ENCODE measurements at places on chromosomes 16 and 17.

GRCh38 chr16:629185-629832 lies 1.5 kb upstream of the WFIKKN1 start:
- DNase-seq, result no peak

DNA sequence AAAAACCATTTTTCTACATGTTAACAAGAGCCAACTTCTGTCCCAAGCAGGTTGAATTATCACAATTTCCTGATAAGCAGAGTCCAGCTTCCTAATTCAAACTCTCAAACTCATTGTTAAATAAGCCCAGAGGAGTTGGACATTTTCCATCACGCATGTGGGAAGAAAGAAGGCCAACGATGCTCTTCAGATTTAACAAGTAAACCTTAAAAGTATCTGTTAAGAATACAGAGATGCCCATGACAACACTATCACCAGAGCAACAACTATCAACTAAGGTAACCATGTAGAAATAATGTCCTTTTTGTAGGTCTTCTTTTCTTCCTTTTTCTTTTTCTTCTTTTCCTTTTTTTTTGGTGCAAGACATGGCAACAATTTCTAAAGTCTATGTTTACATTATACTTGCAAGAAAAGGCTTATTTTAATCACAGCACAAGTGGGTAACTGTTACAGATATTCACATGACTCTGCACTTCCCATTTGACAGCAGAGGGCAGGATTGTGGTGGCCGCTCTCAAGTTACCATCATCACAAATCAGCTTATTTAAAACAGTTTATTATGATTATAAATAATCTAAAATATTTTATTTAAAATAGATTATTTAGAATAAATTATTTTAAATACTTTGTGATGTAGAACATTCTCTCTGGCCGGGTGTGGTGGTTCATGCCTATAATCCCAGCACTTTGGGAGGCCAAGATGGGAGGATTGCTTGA lies 35.7 kb upstream of the DHRS7B start:
- no peak for DNase-seq

DNA sequence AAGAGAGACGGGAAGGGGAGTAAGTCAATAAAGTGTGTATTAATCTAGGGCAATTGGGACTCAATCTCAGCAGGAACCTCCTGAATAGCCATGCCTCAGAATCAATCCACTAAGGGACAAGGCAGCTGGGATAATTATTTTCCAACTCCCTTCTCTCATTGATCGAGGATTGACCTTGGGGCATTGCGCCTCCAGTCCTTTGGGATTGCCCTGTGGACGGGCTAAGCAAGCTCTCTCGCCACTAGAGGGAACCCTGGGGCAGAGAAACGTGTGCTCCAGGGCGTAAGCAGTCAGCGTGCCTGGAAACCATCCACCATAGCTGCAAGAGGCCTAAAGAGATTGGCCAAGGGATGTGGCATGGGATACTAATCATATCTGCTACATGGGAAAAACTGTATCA lies 53.9 kb upstream of the ERCC4 start:
- peak; percentile 52 for DNase-seq

GRCh38 chr17:77054936-77055335 lies 85.8 kb upstream of the SEC14L1 start:
- no peak for DNase-seq

DNA sequence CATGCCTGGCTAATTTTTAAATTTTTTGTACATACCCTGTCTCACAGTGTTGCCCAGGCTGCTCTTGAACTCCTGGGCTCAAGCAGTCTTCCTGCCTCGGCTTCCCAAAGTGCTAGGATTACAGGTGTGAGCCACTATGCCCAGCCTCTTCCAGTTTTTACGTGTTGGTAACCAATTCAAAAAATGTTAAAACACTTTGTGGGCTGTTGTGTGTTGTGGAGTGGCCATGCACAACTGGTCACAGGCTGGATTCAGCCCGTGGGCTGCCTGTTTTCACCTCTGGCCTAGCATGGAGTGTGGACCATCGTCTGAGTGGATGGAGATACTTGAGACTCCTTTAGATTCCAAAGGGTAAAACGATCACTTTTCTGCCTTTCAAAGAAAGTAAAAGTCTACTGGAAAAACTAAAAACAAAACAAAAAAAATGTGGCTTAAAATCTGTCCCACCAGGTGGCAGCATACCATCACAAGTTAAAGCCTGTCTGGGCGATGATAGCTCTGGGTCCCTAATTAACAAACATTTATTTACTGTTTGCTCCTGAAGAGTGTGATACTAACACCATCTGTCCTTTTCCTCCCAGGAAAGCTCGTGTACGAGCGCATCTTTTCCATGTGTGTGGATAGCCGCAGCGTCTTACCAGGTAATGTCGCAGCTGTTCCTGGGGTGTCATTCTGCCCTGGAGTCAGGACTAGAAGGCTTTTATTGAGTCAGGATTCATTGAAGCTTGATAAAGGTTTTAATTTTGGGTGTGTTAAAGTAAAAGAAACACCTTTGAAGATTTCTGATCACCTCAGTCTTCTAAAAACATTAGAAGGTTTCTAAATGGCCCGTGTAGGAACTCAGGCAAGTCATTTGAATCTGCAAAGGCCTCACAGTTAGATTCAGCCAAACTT lies 45.8 kb downstream of the VPS35L start:
- peak; percentile 24 for DNase-seq

DNA sequence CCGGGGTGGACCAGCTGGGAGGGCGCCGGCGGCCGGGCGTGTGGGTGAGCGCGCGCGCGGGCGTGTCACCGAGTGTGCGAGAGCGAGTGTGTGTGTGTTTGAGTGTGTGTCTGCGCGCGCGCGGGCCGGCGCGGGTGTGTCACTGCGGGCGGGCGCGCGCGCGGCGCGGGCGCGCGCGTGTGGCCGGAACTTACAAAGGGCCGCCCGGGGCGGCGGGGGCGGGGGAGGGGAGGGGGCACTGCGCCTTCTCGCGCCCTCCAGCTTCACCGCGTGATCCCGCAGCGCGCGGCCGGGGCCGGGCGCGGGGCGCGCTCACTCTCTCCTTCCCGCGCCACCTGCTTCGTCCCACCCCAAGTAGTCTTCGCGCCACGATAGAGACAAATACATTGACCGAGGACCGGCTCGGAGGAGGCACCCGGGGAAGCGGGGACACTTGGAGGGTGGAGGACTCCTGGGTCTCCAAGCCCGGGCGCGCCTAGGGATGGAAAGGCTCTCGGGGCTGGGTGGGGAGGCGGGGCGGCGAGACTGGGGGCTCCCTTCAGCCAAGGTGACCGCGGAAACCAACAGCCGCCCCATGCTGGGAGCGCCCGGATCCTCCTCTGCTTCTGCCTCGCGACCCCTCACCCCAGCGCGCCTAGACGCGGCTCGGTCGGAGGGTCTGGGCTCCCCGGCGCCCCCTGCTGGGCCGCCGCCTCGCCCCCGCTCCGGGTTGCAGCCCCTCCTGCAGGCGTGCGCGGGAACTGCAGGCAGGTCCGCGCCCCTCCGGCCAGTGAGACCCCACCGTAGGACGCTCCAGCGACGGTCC lies at the start of gene SRCIN1:
Gene SRCIN1 (minus strand): TSS at position 112 of the 805 bp plus-strand sequence. CDS start 247 bp downstream, outside the sequence.
- DNase-seq, result no peak

GRCh38 chr17:59375857-59376256 lies 44.4 kb downstream of the YPEL2 start:
- DNase-seq, result no peak

- DNase-seq, result no peak
Measured at GRCh38 chr16:64656471-64656870, 465.4 kb downstream of the CDH11 start.

- DNase-seq, result no peak
Measured at GRCh38 chr16:13229039-13229438, 327.6 kb downstream of the SHISA9 start.

DNA sequence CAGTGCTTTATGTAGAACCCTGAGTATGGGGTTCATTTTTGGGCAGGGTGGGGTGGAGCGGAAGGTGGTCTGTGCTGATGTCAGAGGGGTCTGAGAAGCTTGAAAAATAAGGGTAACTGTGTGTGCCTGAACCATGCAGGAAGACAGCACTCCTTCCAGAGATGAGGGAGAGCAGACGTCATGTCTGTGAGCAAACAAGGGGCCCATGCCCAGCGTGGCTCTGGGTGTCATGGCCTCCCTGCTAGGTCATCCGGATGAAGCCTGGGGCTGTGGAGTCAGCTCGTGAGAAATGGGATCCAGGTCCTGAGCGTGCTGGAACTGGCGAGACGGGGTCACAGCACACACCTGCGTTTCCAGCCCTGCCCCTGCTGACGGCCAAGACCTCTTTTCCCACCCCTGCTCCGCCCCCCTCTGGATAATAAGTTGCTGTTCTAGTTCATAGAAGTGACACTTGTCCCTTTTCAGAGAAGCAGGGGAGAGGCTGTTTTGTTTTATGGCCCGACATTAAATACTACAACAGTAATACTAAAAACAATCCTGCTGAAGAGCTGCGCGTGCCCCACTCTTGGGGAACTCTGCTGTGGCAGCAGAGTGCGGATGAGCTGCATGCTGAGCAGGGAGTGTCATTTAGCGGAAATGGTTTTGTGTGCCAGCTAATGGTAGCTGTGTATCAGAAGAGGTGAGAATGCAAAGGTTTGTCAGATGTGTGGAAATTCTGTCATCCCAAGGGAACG lies 92.6 kb downstream of the RPTOR start:
- no peak for DNase-seq

- no peak for DNase-seq
Measured at GRCh38 chr17:18257982-18258355, 569 bp downstream of the FLII start.

DNA sequence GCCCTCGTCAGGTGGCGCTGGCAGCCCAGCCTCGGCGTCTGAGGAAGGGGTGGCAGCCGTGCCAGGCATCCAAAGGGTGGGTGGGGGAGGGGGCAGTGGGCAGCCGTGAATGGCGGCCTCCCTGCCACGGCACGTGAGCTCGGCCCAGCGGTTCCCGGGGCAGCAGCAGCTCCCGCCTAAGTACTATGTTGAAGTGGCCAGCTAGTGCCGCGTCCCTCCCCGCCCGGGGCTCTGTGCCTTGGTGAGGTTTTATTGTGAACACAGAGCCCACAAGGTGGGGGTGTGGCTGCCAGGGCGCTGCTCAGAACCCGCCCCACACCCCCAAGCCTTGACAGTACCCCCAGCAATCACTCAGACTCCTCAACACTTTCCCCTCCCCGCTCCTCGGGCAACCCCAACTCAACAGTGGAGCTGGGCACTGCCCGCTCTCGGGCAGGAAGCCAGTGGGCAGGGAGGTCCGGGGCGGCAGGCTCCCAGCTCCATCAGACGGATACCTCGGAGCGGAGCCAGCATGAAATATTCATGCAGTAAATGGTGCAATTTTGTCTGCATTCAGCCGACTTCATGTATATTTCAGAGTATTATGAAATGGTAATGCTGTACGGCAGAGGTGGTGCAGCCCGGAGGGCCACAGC lies 80.4 kb downstream of the ENGASE start:
- no peak for DNase-seq

DNA sequence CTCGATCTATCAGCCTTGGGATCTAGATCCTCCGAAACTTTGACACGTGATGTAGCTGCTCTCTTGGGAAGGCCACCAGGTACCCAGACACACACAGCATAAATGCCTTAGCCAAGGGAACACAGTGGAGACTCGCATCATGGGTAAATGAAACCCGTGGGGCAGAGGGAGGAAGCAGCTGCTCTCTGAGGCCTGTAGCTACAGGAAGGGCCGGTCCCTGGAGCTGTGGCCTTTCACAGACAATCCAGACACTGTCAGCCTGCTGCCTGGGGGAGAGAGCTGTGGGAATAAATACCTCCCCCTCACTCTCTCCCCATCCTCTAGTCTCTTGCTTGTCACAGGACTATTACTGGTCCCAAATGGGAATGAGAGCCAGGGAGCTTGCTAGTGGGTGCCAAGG lies 351.2 kb downstream of the UTP18 start:
- DNase-seq, result no peak

DNA sequence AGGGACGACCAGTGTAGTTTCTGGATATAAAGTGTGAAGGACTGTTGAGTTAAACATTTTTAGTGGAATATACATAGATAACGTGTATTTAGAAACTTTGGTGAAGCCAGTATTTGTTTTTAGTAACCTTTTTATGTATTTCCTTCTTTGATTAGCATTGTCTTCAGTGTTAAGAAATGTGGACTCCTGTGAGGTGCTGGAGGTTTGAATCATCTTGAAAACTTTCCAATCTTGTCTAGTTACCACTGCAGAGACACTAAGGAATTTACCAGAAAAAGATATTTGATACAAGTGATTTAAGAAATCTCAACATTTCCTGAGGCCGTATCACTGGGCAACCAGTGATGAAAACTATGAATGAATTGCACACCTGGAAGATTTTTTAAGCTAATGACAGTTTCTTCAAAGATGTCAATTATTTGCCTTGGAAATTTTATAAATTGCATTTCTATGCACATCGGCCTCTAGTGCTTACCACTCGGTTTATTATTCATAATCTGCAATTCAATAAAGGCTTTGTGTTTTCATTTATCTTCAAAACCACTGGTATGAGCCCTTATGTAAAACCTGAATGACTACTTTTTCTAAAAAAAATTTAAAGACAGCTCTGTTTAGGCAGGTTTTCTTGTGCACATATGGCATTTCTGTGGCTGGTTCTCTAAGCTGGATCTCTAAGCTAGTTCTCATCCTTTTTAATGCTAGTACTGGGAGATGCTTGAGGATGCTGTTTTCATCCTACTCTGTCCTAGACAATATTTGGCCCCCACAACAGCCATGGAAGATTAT lies 31.4 kb upstream of the ADCY7 start:
- DNase-seq, result no peak

GRCh38 chr17:49496183-49496866 lies 1.2 kb downstream of the NGFR start:
- peak; percentile 61 for DNase-seq

GRCh38 chr17:75943491-75943890 lies 2.6 kb upstream of the FBF1 start:
- no peak for DNase-seq

DNA sequence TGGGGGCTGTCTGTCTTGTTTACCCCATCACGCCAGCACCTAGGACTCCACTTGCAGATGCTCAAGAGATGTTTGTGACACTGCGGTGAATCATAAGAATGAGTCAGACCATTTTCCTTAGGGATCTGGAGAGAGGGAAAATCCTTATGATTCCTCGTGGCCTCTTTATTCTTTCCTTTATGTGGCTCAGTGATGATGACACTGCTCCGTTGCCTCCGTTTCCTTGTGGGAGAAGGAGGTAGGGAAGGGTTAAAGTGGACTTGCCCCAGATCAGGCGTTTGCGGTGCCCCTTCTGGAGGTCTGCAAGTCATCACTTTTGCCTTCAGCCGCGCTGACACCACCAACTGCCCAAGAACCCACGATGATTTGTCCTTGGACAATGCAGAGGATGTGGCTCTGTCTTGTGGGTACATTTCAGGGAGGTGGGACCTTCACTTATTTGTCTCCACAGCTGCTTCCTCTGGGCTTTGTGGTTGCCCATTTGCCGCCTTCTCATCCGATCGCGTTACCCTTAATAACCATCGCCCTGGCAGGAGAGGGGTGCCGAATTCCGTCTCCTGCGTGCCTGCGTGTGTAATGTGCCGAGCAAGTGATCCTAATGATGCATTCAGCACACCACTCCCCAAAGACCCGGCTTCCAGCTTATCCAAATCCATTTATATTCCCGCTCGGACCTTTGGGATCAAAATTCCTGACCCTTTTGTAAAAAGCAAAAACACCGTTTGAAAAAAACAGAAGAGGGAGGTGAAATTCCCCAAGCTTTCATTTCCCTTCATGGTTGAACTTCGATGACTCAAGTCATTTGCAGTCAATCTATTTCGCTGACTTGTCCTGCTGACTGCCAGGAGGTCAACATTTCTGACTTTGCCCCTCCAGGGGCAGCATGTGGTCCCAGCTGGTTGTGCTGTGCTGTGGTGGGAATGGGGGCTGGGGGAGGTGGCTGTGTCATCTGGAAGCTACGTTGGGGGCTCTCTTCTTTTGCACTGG lies 87.2 kb upstream of the IRX3 start:
- no peak for DNase-seq

GRCh38 chr17:79591014-79591590 lies 19.7 kb downstream of the RBFOX3 start:
- no peak for DNase-seq

- no peak for DNase-seq
Measured at GRCh38 chr16:49693445-49693844, 162.5 kb downstream of the ZNF423 start.

Measured in renal pelvis (tissue), 12 donors.